ENCODE measurements at places on chromosomes 4 and X.

- DNase-seq: no peak
Measured at GRCh38 chrX:121356139-121356849, 308.9 kb downstream of the GLUD2 start.

GRCh38 chr4:8560265-8561047, 19.7 kb upstream of the GPR78 start:
- DNase-seq: no peak

- DNase-seq: no peak
Measured at GRCh38 chr4:60992037-60992436, 208.1 kb upstream of the ADGRL3 start.

- no peak for DNase-seq
Measured at GRCh38 chr4:134126955-134127354, 74.6 kb downstream of the PABPC4L start.

DNA sequence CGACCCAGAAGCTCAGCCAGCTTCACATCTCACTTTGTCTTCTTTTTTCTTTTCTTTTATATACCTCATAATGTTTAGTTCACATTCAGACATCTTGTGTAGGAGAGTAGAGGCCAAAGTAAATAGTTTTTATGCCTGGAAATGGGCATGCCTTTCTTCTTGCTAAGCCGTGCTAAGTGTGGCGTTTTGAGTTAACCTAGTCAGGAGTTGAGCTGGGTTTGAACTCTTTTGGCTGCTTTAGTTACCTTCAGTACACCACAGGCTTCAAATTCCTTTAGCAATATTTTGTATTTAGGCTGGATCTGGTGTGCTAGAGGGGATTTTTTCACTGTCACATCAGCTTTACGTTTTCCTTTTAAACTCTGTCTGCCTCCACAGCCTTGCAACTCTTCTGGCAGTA, 300.8 kb downstream of the ZNF674 start:
- DNase-seq: no peak

- no peak for DNase-seq
Measured at GRCh38 chrX:148995661-148996060, 495.2 kb downstream of the AFF2 start.

GRCh38 chrX:32137525-32137924, 1065.7 kb upstream of the FTHL17 start:
- DNase-seq: no peak

DNA sequence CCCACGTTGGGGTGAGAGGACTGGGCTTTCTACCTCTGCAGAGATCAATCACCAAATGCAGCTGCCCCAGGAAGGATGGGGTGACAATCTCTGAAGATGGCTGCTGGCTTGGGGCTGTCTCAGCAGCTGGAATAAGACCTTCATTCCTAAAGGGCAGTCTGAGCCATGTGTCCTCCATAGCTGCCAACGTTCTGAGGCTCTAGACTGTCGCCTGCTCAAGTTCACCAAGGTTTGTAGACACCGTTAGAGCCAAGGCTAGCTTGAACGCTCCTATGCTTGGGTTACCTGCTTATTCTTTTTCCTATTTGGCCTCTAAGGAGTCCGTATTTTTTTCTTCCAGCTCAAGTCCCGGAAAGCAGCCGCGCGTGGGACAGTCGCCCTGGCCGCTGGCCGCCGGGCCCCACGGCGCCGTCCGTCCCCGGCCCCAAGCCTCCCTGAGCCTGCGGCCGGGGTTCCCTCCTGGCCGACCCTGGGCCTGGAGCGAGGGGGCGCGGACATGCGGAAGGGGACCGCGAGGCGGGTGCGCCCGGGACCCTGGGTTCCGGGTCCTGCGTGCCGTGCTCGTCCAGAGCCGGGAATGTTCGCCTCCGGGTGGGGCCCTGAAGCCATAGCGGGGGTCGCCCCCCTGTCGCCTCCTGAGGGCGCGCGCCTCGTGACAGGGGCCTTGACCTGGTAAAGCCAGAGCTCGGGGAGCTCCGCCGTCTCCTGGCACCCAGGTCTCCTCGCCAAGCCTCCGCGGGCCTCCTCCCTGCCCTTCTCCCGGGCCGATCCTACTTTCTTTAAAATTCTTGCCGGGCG, 23.3 kb downstream of the MRFAP1 start:
- no peak for DNase-seq

DNA sequence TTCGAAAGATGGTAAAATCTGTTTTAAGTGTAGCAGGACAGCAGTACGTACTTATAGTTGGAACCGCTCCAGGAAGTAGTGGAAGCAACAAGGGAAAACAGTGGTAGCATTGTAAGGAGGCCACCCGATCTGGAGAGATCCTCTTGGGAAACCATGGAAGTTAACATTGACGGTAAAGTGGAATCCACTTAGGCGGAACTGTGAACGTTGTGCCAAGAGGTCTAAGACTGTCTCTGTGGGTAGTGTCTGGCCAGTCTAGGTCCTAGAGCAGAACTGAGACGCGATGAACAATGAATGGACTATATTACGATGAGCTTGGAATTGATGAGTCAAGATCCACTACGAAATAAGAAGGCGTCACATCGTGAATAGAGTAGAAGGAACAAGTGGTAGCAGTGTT, 124.0 kb downstream of the TENM3 start:
- DNase-seq: peak; percentile 5

DNA sequence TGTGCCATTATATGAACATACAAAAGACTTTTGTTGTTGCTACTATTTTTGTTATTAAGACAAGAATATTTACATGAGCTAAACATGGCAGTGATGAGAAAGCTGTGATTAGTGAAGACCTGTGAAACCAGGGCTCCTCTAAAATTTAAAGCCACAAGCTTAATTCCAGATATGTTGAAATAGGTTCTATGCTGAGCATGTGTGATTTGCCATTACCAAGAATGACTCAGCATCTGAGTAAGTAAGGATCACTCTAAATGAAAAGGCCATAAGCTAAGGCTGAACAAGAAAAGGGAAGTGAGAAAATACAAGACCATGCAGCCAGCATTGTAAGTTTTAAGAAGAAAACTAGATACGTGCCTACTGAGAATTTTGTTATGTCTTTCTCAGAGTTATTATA, 75.9 kb upstream of the CAMK2D start:
- peak; percentile 51 for DNase-seq

DNA sequence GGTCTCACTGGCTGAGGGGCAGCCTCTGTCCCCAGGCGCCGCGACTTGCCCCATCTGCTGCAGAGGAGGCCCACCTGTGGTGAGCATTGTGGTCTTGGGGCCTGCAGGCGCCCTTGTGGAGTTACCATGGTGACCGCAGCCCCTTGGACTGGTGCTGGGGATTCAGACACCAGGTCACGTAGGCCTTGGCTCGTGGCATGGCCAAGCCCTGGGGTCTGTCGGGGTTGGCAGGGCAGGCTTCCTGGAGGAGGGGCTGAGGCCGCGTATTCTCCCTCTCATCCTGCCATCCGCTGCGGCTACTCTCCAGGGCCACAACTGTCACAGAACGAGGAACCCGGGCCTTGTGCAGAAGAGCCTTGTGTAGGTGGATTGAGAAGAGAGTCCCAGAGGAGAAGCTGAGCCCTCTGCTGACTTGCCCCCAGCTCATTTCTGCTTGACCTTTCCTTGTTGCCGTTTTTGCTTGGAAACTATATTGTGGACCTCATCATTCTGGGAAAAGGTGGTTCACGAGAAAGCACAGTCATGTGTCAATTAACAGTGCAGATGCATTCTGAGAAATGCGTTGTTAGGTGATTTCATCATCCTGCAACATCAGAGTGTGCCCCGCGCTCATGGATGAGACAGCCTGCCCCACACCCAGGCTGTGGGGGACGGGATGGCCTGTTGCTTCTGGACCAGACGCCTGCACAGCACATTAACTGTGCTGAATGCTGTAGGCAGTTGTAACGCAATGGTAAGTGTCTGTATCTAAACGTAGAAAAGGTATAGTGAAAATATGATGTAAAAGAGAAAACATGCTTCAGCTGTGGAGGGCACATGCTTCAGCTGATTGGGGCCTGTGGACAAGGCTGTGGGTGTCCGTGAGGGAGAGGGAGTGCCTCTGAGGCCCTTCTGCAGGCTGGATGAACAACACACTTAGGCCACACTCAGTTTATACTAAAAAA, 38.5 kb downstream of the TRMT44 start:
- DNase-seq: no peak

- DNase-seq: no peak
Measured at GRCh38 chrX:109537324-109537665, 651 bp downstream of the NXT2 start.

- DNase-seq: no peak
Measured at GRCh38 chr4:185697488-185697887, 114.5 kb downstream of the SORBS2 start.

- no peak for DNase-seq
Measured at GRCh38 chr4:172009446-172010230, 196.4 kb downstream of the GALNTL6 start.

GRCh38 chr4:18937746-18938145, 916.2 kb upstream of the LCORL start:
- DNase-seq: no peak

DNA sequence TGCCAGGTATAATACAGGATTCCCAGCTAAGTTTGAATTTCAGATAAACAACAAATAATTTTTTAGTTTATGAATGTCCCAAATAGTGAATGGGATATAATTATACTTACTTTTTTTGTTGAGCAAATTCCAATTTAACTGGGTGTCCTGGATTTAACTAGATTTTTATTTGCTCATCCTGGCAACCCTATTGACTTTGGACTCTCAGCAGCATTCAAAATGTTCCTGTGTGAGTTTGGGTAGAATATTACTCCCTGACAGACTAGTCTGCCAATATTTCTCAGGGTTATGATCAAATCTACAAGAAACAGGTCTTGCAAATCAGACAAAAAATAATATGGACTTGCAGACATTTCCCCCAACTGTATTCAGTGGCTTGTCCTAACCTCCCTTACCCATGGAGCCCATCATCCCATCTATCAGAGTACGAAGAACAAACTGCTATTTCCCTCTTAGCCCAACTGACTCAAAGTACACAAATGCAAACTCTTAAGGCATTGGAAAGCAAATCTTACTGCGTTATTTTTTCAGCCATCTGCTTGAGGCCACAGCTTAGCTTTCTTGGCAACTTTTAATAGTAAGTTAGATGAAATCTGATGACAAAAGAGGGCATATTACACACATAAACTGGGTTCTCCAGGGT, 20.7 kb downstream of the SETD7 start:
- DNase-seq: no peak

- DNase-seq: peak; percentile 61
Measured at GRCh38 chrX:10615931-10616774, 4.2 kb downstream of the MID1 start.

DNA sequence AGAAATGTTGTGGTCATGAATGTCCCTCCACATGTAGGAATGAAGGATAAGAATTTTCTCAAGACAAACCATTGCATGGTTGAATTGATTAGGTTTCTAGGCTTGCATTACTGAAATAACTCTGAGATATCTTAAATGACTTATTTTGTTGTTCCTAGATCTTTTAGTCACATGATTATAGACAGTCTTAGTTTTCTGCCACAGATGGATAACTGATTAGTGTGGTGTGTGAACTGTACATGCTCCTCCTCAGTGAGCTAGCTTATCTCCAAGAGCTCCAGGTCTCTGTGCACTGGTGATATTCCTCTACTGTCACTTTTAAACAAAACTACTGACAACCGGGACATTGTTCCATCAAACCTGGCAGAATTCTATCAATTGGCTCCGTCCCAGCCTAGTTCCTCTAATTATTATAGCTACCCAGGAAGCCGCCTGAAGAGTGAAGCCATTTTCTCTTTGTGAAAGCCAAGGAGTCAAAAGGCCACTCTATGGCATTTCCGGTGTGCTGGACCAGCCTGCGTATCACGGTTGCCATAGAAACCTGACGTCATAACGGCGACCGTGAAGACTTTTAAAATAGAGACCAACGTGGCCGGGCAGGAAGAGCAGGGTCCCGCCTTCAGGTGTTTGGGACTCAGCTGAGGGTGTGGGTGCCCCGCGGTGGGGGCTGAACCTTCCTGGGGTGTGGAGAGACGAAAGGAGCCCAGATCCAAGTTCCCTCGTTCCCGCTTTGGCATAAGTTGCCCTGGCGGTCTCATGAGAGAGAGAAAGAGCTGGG, 28.1 kb downstream of the BEX3 start:
- peak; percentile 28 for DNase-seq

DNA sequence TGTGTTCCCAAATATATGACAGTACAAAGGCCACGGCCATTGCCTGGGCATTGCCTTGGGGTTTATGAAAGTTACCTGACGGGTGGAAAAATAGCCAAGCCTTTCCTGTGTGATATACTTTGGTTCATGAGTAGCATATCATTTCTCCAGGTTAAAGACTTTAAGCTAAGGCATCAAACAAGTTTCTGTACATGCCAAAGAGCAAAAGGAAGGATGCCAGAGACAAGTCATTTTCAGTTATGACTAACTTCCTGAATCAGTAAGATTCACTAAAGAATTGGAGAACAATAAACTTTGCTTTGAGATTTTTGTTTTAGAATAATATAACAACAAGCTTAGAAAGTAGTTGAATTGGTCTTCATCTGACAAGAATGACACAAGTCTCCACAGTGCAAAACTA, 9.7 kb upstream of the GUF1 start:
- no peak for DNase-seq

DNA sequence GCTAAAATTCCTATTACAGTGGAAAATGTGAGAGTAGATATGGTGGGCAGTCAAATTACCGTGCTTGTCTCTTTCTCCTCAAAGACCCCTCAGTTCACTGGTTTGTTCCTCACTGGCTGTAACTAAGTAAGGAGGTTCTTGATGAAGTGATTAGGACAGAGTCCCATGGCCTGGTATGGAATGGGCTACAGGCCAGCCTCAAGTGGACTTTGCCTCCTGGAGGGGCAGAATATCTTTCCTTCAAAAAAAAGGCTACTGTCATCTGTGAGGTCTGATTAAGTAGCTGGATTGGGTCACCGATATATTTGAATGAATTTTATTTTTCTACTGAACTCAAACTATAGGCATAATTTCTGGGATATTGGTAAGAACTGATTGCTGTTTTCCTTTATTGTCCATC, 38.5 kb upstream of the TMEM164 start:
- DNase-seq: no peak

GRCh38 chr4:164012396-164013027, 518.0 kb downstream of the TMA16 start:
- peak; percentile 16 for DNase-seq

DNA sequence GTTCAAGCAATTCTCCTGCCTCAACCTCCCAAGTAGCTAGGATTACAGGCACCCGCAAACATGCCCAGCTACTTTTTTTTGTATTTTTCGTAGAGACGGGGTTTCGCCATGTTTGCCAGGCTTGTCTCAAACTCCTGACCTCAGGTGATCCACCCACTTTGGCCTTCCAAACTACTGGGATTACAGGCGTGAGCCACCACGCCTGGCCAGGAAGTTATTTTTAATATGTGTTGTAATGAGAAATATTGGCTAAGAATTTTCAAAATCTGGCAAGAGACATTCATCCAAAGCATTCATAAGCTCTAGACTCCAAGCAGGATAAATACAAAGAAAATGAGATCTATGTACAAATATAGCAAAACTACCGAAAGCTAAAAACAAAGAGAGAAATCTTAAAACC, 18.0 kb upstream of the METAP1 start:
- no peak for DNase-seq

DNA sequence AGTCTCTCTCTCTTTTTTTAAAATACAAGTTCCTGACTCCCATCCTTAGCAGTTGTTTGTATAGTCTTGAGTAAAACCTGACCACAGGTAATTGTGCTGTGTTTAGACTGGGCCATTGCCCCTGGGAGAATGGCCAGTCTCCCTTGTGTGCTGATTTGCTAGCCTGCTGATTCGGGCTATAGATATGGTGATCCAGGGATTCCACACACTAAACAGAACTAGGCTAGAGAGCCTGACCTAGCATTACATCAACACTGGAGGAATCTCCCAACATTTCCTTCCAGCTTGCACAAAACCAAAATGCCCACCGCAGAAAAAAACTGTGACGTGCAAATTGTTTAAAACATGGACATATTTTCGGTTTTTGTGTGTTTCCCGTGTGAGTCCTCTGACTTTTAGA, 5.1 kb downstream of the UPRT start:
- DNase-seq: no peak

Measured in globus pallidus (tissue), 1 donor.